ENCODE measurements at places on chromosomes 1 and 21.

DNA sequence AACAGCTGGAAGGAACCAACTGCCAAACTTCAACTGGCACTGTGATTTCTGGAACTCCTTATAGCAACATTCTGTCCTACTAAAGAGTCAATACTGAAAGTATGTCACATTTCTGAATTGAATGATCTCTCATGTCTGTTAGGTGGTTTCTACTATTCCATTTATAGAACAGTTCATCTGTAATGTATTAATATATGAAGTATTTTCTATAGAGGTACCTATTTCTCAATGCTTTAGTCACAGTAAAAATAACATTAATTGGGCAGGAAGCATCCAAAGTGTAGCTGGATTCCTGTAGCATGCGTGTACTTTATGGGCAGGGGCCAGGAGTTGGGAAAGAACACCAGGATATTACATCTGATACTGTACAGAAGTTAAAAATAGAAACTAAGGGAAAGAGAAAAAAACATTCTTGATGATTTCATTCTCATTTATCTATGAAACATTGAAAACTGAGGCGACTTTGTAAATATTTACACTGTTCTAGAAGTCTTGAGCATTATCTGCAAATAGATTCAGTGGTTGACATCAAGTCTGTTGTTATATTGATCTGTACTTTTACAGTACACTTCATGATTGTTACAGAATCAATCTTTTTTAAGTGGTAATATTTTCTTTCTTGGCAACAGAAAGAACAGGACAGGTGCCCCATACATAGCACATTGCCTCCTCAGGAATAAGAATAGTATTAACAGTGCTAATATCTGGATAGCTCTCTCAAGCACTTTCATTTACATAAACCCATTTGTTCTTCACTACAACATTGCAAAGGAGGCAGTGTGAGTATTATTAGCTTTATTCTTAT, 6.2 kb upstream of the ZNF281 start:
- no peak for DNase-seq

GRCh38 chr21:46000731-46001641, 19.4 kb downstream of the COL6A1 start:
- no peak for DNase-seq

DNA sequence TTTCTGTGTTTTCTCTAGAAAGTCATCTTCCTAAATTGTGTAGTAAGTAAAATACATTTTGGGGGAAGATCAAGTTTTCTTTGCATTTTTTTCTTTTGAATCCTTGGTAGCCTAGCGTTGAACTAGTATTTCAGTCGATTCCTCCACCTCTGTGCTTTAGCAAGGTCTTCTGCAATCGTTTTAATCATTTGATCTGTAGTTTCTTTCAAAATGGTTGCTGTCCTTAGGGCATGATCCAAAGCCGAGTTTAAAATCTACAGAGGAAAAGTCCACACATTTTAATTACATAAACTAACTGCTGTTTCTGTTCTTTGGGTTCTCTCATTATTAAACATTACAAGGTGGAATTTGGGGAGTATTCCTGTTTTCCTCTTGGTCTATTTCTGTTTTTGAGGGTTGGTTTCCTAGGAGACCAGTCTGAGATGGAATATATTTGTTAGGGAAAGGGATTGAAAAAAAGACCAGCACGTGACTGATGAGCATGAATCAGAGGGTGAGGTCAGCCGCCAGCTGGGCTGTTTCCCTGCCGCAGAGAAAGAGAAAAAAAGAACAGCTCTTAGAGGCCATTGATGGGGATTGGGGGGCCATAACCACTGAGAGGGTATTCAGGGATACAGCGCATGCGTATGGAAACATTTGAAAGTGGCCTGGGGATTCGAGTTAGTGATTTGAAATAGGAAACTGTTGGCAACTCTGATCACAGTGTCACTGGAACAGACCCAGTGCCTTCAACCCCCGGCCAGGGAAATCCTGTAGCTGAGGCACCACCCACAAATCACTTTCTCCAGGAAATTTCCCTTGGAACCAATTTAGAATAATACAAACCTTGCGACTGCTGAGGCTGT, 40.6 kb downstream of the AKNAD1 start:
- DNase-seq, result no peak

DNA sequence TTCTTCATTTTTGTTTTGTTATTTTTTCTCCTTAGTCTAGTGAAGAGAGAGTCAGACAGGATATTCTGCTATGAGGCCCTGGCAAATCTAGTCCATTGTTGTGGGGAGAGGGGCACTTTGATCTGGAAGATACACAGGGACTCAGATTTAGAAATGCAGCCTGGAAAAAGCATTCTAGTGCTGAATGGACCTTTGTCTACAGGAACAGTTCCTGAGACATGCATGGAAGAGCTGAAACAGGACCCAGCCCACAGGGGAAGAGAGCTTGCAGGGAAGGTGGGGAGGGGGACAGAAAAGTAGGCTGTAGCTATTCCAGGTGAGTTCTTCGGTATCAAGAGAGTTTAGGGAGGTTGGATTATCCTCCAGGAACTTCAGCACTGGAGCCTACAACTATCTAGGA, 98.5 kb downstream of the AKT3 start:
- no peak for DNase-seq

DNA sequence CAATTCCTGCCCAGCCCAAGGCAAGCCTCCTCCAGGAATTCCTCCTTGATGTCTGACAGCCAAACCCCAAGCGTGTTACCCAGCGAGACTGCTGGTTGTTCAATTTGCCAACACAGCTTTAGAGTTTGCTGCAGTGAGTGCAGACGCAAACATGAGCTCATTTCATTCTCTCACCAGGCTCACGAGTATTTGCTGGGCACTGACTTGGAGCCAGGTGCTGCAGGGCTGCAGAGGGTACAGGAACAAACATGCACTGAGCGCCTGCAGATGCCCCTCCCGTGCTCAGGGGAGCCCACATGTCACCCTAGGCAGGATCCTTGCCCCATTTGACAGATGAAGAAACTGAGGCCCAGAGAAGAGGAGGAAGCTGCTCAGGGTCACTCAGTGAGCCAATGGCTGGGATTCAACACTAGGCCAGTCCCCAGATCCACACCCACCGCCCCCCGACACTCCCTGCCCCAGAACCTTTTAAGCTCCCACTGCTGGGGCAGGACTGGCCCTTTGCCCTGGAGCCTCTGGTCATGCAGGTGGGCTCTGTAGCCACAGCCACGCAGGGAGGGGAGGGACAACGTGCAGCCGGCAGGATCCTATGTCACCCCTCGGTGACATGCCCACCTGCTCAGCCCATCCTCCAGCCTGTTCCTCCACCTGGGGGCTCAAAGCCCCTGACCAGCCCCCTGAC, 363.7 kb downstream of the MATN1 start:
- DNase-seq, result no peak

- peak; percentile 51 for DNase-seq
These were observed 68.3 kb upstream of the SIM2 start for GRCh38 chr21:36630485-36631206.

Data from CD4-positive, alpha-beta T cell treated with Interleukin-10 for 1 hour (primary cell).